ENCODE measurements at places on chromosomes 6 and 20.

DNA sequence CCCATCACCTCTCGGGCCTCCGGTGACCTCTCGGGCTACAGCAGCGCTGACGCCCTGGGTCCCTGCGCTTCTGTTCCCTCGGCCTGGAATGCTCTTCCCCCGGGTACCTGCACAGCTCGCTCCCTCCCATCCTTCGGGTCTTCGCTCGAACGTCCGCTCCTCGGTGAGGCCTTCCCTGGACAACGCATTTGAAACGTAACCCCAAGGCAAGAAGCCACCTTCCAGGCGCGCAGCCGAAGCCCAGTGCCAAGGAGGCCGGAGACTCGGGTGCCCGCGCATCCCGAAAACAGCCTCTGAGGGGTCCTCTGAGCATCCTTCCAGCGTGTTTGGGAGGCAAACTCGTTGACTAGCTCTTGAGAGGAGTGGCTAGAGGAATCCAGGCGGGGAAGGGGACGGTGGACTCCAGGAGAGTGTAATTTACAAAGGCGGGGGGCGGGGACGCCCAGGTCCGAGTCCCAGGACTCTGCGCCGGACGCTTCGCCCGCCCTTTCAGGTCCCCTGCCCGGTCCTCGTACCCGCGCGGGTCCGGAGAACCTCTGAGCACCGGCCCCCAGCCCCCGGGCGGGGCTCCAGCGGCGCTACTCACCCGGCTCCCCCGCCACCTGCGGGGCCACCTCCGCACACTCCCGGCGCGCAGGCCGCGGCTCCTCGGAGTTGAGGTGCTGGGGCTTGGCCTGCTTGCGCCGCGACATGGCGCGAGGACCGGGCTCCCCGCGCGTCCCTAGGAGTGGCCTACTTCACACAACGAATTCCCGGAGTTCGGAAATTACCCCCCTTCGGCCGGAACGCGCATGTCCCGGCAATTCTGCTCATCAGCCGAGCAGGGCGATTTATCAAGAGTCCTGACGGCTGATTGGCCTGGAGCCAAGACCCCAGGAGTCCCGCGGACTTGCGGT is 86.8 kb downstream of the ZFP64 start:
- DNase-seq, result no peak

DNA sequence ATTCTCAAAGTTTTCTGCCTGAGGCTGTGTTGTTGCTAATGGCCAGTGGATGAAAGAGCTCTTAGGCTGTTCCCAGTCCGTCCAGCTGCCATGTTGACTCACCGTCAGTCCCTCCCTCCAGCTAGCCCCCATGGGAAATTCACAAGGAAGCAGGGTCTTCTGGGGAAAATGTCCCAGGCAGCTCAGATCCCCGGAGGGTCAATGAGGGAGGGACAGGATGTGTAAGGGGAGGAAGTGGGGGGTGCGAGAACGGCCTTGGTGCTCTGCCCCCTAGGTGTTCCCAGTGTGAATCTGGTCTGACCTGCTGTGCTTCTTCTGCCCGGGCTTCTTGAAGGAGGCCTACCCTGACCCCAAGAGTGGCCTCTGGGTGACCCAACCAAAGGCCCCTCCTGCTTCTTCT is 65.9 kb downstream of the CEBPB start:
- no peak for DNase-seq

GRCh38 chr6:142648526-142648925 is 296.4 kb downstream of the HIVEP2 start:
- no peak for DNase-seq

GRCh38 chr6:107202876-107203468 is 87.7 kb upstream of the BEND3 start:
- no peak for DNase-seq

DNA sequence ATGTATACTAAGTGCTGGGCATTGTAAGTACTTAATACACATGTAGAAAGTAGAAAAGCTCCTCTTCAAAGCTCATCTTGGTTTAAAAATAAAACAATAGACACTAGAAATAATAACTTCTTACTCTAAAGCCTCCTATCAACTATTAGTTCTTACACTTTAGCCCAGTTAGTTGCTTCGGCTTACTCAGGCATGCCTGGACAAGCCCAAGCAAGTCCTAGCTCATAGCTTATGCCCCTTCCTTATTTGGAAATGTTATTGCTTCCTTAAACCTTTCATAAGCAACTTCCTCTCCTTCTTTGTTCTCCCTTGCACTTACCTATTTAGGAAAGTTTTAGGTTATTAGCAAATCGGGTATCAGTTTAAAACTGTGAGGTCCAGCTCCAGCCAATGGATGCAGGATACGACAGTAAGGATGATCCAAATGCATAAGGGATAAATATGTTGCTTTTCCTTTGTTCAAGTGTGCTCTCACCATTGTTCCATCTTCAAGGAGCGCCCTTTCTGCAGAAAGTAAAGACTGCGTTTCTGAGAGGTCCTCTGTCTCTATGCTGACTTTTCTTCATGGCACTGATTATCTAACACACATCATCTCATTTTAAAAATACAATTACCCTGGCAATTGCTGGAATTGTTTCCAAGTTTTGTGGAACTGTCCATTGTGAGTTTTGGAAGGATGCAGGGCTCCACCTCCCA is 12.3 kb downstream of the TMEM30A start:
- DNase-seq, result no peak

- no peak for DNase-seq
Observed at GRCh38 chr20:1215386-1216170, 10.3 kb upstream of the RAD21L1 start.

- DNase-seq, result no peak
Observed at GRCh38 chr6:3610921-3611320, 140.6 kb downstream of the PXDC1 start.

DNA sequence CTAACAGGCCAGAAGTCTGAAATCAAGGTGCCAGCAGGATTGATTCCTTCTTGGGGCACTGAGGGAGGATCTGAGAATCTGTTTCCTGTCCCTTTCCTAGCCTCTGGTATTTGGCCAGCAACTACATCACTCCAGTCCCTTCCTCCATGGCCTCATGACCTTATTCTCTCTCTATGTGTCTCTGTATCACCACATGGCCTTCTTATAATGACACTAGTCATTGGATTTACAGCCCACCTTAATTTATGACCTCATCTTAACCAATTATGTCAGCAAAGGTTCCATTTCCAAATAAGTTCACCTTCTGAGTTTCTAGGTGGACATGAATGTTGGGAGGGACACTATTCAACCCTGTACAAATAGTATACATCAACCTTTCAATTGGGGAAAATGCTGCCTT is 29.3 kb downstream of the SCML4 start:
- no peak for DNase-seq

- no peak for DNase-seq
Observed at GRCh38 chr6:137849181-137849980, 17.7 kb upstream of the TNFAIP3 start.

Measured in stimulated activated CD4-positive, alpha-beta T cell treated with anti-CD3 and anti-CD28 coated beads, Interleukin-15, amount 100 ng/mL, for 1 hour (primary cell).